Effector memory CD8-positive, alpha-beta T cell (primary cell): ENCODE measurements at places on chromosomes 7 and 10.

DNA sequence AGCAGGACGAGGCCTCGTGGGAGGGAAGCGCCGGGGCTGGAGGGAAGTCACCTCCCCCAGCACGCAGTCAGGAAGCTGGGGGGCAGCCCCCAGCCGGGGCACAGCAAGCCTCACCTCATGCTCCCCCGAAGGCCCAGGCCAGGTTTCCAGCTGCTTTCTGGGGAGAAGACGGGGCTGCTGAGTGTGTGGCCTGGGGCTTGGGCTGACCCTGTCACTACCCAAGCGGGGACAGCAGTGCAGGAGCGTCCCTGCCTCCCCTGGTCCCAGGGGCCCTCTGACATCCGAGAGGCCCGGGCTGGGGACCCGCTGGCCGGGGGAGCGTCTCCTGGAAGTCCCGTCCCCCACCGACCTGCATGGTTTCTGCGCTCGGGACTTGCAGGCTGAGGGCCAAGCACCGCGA, 19.7 kb upstream of the NKX6-2 start:
- DNase-seq: no peak

DNA sequence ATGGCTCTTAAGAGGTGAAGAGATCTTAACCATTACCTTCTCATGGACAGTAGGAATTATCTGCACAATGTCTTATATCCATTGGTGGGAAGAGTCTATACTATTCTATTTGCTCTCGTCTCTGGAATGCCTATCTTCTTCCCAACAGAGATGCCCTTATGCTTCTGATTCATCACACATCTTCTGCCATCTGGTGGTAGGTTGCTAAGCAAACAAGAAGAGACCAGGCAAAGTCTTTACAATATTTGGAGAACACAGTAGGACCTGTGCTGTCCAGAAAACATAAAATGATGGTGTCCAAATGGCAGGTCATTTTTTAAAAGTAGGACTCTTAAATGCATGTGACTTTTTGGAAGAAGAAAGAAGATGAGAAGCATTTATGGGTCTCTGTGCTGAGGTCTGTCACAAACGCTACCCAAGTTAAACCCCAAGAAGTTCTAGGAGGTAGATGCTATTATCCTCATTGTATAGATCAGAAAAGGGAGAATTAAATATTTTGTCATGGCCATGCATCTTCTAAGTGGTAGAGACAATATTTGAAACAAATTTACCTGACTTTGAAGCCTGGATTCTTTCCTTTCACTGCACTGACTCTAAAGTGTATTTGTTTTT, 67.8 kb upstream of the NXPH1 start:
- no peak for DNase-seq

- peak; percentile 23 for DNase-seq
These were observed 33.8 kb upstream of the ICA1 start for GRCh38 chr7:8295638-8296361.

GRCh38 chr10:14056610-14057332, 274.0 kb downstream of the FRMD4A start:
- DNase-seq: no peak

DNA sequence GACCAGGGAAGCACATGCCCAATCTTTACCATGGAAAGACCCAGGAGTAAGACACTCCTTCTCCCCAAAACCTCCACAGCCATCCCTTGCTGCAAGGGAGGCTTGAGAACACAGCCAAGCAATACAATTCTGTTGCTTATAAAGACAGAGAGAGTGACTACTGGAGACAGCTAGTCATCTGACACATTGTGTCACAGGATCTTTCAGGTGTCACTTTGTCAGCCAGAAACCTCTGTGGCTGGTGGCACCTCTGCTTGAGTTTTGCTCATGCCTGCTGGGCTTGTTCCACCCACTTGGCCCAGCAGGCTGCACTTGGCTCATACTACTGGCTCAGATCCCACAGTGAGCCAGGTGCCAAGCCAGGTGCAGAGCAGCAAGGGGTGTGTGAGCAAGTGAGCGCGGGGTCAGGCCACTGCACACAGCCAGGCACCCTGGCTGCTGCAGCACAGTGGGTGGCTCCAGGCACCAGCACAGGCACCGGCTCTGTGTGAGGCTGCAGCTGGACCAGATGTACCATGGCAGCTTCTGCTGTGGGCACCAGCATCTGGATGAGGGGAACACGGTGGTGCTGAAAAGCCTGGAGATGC, 12.4 kb upstream of the PRLHR start:
- no peak for DNase-seq

GRCh38 chr7:118072893-118073674, 110.9 kb upstream of the LSM8 start:
- no peak for DNase-seq

DNA sequence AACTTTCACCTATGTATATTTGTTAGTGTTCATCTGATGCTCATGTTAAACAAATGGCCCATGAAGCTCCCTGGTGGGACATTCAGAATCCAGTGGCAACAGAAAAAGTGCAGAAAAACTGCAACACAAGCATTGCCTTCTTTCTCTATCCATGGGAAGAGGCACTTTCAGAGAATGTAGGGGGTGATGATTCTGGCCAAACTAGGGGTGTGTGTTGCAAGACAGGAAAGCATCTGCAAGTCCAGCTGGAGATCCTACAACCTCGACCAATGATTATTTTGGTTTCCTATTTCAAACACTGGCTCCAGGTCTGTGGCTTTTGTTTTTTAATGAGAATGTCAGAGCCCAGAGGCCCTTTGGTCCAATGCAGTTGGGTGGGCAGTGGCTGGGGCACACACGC, 198.7 kb downstream of the CXCL12 start:
- DNase-seq: no peak

GRCh38 chr10:69772933-69773704, 28.6 kb upstream of the COL13A1 start:
- DNase-seq: no peak

GRCh38 chr10:66622050-66622449, 303.8 kb upstream of the LRRTM3 start:
- no peak for DNase-seq

DNA sequence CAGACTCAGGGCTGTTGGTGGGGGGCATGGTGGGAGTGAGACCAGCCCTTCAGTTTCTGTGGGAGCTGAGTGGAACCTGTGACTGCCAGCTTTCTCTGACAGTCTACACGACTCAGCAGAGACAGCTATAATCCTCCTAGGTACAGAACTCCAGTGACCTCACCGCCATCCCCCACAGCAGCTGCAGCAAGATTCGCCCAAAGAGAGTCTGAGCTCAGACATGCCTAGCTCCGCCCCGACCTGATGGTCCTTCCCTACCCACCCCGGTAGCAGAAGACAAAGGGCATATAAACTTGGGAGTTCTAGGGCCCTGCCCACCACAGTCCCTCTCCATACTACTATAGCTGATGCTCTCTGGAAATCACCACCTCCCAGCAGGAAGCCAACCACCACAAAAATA, 500.1 kb downstream of the ETV1 start:
- DNase-seq: no peak

GRCh38 chr7:24346716-24347115, 62.7 kb downstream of the NPY start:
- no peak for DNase-seq

DNA sequence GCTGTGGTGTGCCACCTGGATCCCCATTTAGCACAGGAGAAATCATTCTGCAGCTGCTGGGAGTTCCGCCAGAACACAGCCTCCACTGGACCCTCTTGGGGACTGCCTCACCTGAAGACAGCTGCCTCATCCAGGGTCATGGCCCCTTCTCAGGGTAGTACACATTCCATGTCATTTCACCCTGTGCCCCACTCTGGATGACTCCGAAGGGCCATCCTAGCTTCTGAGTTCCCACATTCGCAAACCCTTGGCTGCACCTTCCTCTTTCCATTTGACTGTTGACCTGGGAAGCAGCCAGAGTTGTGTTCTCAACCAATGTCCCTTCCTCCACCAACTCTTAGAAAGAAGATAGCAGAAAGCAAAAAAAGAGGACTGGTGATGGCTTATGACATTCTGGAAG, 125.6 kb upstream of the TBX20 start:
- no peak for DNase-seq
